ENCODE measurements at places on chromosomes 6 and 20.

DNA sequence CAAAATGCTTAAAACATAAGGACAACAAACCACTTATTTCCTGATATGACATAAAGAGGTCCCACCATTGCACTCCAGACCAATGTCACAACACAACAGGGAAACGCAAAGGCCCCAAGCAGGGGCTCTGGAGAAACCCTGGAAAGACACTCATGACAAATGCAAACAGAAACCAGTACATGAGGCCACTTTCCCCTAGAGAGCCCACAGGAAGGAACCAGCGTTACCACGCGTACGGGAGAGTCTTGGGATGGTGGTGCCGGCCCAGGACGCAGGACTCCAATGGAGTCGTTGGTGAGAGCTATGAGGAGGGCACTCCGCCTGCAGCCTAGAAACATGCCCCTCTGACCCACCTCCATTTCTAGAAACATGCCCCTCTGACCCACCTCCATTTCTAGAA is 20.2 kb downstream of the GMEB2 start:
- DNase-seq = no peak

- DNase-seq = no peak
These were observed 188.2 kb upstream of the PRND start for GRCh38 chr20:4533368-4534133.

DNA sequence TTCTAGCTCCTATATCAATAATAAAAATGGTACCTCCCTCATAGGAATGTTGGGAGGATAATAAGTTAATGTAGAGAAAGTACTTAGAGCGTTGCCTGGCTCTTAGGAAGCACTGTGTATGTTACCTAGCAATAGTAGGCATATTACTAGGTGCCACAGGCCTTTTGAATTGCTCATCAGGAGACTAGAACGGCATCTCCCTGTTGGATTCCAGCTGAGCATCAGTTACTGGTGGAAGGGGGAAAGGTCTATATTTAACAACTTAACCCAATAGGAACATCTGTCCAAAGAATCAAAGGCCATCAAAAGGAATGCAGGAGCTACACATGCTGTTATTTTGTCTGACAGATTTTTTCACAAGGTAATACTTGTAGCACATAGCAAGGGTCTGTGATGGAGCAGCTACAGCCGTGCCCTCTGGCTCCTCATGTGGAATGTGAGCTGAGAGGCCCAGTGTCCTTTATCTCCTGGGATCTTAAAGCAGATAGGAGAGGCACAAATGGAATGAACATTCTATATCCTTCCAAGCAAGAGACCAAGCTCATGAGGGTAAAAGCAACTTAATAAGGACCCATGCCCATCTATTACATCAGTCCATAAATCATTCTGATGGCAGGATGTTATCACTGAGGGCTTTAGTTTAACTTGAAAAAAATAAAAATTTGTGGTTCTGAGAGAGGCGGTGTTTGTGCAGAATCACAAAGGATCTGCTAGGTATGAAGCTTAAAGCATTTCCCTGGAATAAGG is 184.9 kb upstream of the LAMP5 start:
- no peak for DNase-seq

DNA sequence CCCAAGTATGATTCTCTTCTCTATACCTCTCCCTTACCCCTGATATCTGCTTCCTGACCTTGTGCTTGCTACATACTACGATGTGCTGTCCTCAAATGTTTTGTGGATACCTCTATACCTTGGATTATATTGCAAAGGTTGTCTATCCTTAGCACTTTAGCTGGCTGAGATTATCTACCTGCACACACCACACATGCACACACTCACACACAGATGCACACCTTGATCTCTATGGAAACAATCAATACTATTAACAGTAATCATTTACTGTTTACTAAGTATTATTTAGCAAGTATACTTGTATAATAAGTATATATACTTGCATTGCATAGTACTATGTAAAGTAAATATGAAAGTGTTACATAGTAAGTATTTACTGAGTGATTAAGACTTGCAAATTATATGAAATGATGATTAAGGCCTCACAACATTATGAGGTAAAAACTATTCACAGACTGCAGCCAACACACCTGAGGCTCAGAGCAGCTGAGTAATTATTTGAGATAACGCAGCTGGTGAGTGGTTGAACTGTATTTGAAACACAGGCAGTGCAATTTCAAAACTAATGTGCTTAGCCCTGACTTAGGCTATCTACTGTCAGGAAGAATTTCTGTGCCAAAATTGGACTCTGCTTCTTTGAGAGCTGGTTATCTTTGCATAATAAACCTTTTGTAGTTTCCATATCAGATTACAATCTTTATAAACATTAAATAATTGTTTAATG is 699.9 kb downstream of the FRK start:
- DNase-seq = no peak

DNA sequence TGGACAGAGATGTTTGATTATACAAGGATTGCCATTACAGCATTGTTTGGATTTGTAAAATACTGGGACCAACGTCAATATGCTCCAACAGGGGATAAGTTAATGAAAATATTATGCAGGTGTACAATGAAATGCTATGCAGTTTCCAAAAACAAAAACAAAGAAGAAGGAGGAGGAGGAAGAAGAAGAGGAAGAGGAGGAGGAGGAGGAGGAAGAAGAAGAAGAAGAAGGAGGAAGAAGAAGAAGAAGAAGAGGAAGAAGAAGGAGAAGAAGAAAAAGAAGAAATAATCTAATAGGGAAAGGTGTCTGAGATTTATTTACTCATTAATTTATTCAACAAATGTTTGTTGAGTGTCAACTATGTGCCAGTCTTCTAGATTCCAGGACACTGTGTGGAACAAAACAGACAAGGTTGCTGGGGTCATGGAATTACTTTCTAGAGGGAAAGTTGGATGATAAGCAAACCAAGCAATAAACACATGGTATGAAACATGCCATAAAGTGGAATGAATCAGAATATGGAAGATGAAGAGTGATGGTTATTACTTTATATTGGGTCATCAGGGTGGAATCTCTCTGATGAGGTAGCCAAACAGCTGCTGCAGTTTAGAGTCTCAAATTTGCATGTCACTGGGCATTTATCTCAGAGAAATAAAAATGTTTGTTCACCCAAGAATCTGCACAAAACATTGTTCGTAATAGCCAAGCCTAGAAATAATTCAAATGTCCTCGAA is 6.3 kb upstream of the TRIM27 start:
- DNase-seq = no peak

DNA sequence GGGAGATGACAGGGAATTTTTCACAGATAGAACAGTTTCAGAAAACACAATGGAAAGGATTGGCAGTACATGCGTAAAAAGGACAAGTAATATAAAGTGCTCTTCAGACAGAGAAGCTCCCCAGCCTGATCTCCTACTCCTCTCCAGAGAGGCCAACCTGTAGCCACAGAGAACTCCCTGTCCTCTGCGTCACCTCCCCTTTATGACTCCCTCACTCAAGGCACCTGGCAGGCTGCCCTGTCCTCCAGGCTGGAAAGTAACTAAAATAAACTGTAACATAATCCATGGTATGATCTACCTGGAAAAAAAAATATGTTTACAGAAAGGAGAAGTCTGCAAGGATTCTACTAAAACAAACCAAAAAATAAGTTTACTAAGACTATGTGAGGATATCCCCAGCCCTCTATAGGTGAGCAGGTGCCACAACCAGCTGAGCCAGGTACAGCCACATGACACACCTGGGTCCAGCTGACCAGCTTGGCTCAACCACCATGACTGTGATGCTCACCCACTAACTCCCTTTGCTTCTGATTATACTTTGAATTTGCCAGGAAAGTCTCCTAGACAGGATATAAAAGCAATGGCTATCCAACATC is 29.2 kb downstream of the MBOAT1 start:
- DNase-seq = no peak

GRCh38 chr6:3057063-3057770 is 11.1 kb upstream of the RIPK1 start:
- no peak for DNase-seq

- DNase-seq = no peak
These were observed 60.0 kb upstream of the CNKSR3 start for GRCh38 chr6:154570505-154570904.

DNA sequence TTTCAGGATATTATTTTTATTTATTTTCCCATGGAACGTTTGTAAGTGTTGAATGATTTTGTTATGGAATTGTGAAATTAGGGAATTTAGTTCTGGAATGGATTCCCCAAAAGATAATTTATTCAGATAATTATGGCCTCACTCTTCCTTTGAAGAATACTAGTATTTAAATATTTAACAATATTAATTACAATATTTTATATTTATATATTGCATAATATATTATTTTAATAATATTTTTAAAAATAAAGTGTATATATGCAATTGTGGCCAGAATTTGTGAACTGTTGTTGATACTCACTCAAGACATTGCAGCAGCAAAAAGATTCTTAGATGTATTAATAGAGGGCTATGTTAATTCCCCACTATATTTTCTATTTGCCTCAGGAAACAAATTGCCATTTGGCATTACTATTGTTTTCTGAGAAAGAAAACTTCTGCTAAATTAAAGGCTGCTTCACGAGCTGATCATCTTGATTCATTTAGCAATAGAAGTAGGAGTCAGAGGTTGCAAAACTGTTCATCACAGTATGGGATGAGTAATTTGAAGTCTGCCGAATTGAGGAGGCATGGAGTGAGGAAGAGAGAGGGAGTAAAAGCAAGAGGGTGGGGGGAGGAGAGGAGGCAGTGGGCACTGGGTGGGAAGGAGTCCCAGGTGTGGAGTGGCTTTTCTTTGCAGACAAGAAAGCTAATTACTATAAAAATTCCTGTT is 729.2 kb downstream of the DHX35 start:
- DNase-seq = no peak

- no peak for DNase-seq
These were observed 365.6 kb downstream of the FARS2 start for GRCh38 chr6:5626727-5627426.

GRCh38 chr20:36399969-36400545 is 93.9 kb downstream of the DLGAP4 start:
- DNase-seq = no peak

- no peak for DNase-seq
These were observed 76.2 kb upstream of the STXBP5 start for GRCh38 chr6:147128056-147128455.

DNA sequence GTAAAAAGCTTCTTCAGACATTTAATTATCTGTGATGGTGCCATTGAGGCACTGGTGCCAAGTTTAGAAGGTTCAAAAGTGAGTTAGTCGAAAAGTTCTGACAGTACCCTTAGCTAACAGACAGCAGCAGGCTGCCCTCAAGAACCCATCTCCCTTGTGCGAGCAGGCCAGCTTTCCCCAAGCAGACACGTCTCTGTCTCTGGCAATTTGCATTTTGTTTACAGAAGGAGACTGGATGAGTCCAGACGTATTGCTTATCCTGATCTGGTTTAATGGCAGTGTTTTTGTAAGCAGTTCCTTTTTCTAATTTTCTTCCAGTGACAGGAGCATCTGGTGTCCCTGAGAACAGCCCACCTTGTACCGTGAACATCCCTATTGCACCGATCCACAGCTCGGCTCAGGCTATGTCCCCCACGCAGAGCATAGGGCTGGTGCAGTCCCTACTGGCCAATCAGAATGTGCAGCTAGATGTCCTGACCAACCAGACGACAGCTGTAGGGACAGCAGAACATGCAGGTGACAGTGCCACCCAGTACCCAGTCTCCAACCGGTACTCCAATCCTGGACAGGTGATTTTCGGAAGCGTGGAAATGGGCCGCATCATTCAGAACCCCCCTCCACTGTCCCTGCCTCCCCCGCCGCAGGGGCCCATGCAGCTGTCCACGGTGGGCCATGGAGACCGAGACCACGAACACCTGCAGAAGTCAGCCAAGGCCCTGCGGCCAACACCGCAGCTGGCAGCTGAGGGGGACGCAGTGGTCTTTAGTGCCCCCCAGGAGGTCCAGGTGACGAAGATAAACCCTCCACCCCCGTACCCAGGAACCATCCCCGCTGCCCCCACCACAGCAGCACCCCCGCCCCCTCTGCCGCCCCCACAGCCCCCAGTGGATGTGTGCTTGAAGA is 58.3 kb upstream of the TMEM181 start:
- DNase-seq = no peak

GRCh38 chr20:56760610-56761009 is 131.5 kb downstream of the TFAP2C start:
- DNase-seq = no peak

- DNase-seq = no peak
These were observed 135.0 kb downstream of the CEBPB start for GRCh38 chr20:50325651-50326050.

DNA sequence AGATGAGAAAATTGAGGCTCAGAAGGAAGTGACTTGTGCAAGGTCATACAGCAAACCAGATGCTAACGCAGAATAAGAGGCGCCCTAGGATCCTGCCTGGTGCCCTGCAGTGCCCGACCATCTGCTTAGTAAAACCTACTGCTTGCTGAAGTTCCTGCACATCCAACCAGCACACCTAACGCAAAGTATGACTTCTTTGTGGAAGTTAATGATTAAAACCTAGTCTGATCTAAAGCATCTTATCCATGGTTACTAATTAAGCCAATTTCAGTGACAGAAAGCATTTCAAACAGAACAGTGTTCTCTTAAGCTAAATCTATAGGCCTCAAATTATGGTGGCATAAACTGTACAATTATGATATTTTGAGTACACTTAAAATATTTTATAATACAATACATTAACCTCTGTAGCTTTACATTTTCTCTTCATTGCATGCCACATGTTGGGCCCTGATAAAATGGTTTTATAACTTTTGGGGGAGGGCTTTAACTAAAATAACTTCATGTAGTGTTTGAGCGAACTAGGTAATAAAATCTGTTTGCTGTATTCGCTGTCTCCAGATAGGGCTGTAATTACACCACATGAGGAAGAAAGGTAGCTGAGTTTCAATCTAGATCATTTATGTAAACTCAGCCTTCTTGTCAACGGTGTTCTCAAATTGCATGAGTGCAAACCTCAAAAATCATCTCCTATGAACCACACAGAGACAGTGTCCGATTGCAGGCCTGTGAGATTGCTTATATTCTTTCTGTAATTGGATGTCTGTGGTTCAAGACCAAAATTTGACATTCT is 37.5 kb upstream of the BEND3 start:
- DNase-seq = no peak

GRCh38 chr6:145798530-145798929 is 16.1 kb downstream of the FBXO30 start:
- no peak for DNase-seq

GRCh38 chr20:36331209-36331608 is 25.1 kb downstream of the DLGAP4 start:
- no peak for DNase-seq

- DNase-seq = no peak
These were observed 217.7 kb upstream of the LRFN2 start for GRCh38 chr6:40804905-40805304.

GRCh38 chr6:34490390-34491090 is 24.7 kb downstream of the PACSIN1 start:
- no peak for DNase-seq

DNA sequence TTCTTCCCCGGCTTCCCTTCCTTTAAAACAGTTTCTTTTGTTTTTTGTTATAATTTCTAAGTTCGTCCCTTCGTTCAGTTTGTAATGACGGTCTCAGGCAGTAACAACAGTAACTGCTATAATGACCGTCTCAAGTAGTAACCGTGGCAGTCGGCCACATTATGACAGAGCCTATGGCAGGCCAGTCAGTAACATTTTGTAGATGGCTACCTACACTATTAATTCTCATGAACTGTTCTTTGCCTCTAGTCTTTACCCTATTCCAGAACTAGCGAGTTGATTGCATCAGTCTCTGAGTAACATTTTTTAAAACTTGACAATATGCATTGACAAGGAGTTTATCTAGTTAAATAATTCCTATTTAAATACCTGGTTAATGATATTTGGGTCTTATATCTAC is 43.0 kb upstream of the ADGRG6 start:
- no peak for DNase-seq

Data from stimulated activated CD4-positive, alpha-beta T cell treated with anti-CD3 and anti-CD28 coated beads, Interleukin-12 subunit alpha, Interleukin-12 subunit beta, amount 100 ng/mL, for 24 hours (primary cell).